NCI-H524 treated with DMSO at 0.1 percent for 48 hours (cell line): ENCODE measurements at places on chromosomes 2 and 18.

- DNase-seq = no peak
Measured at GRCh38 chr2:158243392-158243791, 141.7 kb downstream of the UPP2 start.

GRCh38 chr18:27033722-27034121, 151.4 kb downstream of the CHST9 start:
- no peak for DNase-seq

- DNase-seq = no peak
Measured at GRCh38 chr2:44833171-44834069, 108.1 kb upstream of the SIX3 start.

- DNase-seq = no peak
Measured at GRCh38 chr2:71827524-71827901, 320.1 kb downstream of the CYP26B1 start.

DNA sequence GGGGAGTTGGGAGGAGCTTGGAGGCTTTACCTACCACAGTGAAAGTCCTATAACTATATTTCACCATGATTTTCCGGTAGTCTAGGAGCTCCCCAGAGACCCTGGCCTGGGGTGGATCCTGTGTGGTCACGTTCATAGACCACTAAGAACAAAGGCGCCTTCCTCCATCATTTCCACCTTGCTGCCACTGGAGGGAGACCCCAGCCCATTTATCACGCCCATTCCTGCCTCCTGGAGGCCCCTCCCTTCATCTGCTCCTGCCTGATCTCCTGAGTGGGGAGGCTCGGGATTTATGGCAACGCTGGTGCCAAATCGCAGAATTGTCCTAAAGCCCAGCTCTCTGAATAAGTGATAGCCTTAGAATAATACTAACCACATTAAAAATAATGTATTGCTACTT, 507.6 kb upstream of the SPHKAP start:
- DNase-seq = no peak

GRCh38 chr2:145068509-145068908, 548.6 kb upstream of the ZEB2 start:
- no peak for DNase-seq

- no peak for DNase-seq
Measured at GRCh38 chr2:2332381-2332780, 1.3 kb upstream of the MYT1L start.

DNA sequence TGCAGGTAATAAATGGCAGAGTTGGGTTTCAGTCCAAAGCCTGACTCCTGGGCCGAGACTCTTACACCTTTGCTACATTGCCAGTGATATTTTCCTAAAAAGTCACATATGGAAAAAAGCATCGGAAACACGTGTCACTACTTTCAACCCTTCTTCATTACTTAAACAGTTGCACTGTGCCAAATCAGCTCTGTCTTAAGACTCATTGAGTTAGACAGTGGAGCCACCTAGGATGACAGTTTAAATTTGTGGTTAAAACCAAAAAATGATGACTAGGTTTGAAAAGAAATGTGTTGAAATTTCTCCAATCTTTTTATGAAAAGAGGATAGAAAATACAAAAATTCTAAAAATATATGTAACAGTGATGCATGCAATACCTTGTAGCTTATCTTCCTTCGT, 97.5 kb downstream of the TMEM247 start:
- no peak for DNase-seq

GRCh38 chr2:165803123-165803760, 9.2 kb upstream of the GALNT3 start:
- no peak for DNase-seq

DNA sequence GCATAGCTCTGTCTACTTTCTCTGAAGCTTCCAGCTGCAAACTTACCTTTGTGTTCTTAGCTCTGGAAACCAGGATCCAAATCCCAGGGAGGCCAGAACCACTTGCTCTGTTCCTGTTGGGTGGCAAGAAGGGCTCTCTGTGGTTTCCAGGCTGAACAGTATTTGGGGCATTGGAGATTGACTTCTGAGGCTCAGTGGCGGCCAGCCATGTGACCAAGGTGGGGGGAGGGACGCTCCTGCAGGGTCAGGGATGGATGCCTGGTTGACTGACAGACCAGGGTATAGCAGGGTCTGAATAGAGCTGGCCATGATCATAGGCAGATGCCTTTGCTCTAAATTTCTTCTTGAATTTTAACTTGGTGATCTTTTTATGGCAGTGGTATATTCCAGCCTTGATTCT, 15.1 kb downstream of the SLC4A5 start:
- DNase-seq = no peak

GRCh38 chr2:96403481-96403880, 67.9 kb downstream of the NCAPH start:
- no peak for DNase-seq

DNA sequence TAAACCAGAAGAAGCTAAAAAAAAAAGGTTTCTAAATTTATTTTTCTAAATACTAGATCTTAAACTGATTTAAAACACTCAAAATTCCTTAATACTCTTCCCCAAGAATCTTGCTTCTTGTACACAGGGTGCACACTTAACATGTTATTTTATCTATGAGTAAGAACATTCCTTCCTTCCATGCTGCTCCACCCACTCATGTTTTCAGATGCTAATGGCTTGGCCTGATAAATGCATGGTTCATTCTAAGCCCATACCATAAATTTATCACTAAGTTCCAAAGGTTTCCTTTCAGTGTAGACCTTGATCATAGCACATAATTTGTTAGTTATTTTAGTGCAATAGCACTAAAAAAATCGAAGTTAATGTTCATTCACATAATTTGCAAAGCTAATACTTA, 8.1 kb downstream of the FBXO48 start:
- DNase-seq = no peak

GRCh38 chr2:159939946-159940345, 122.5 kb downstream of the PLA2R1 start:
- DNase-seq = peak; percentile 4

DNA sequence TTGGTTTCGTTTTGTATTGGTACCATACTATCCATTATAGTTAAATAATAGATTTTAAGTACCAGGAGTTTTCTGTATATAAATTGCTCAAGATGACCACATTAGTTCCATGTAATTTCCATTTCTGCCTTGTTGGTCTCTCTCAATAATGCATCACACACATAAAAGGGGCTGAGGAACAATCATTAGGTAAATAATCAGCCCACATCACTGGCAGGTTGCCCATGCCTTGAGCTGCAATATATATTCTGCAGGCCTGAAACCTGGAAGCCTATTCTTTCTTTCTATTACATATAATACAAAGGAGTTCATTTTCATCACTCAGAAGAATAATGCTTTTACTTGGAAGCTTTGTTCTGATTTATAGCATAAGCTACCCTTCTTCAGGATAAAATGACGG, 616.1 kb upstream of the PKDCC start:
- no peak for DNase-seq

GRCh38 chr18:48060970-48061369, 130.5 kb upstream of the SMAD2 start:
- DNase-seq = no peak

- DNase-seq = no peak
Measured at GRCh38 chr2:208718828-208719227, 312.2 kb downstream of the PTH2R start.
